ENCODE measurements at places on chromosomes 2 and 18.
A peak's percentile ranks its signal among the peaks of the same experiment; 100 is the strongest.

GRCh38 chr2:86068136-86068588 lies 37.5 kb downstream of the POLR1A start:
- DNase-seq, result no peak

GRCh38 chr2:233449081-233449901 lies 95.0 kb downstream of the DGKD start:
- DNase-seq, result no peak

DNA sequence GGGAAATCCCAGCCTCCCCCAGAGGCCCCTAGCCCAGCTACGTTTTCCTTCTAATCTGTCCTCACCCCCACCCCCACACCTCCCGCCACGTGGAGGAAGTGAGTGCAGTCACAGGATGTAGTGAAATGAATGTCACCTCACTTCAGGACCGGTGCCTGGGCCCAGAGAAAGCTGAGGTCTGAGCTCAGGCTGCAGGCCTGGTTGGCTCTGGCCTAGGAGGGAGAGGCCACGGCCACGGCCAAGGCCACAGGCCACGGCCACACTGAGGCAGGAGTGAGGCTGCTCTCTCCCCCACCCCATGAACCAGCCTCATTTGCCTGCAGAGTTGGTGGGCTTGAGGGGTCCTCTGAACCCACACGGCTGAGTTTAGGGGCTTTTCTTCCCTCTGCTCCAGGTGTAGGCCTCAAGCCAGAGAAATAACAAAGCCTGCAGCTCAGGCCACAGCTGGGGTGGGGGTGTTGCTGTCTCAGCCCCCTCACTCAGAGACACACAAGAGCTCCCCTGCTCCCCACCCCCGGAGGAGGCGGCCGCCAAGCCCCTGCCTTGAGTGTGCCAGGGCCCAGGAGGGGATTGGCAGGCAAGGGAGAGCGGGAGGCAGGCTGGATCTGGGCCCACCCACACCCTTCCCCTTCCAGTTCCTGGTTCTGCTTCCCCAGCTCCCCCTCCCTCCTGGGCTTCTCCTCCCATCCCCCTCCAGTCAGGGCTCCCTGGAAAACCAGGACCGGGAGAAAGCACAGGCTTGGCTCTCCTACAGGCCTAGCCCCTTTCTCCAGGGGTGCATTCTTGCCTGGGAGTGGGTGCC lies 27.0 kb downstream of the DNMT3A start:
- DNase-seq, result peak; percentile 39

DNA sequence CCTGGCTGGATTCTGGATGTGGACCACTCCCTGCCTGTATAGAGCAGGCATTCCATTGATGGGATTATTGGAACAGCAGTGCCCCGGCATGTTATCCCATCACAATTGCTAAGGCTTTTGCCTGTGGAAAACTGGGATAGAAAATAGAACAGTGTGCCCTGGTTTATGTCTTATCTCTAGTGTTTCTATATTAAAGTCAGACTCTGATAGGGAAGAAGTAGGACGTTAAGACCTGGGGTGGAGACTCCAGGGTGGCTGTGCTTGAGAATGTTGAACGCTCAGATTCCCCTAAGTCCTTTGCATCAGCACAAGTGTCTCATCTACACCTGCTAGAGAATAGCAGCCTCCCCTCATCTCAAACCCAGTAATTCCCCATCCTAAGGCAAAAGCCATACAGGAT lies 10.8 kb upstream of the NETO1 start:
- DNase-seq, result no peak

All from stimulated activated CD8-positive, alpha-beta memory T cell treated with anti-CD3 and anti-CD28 coated beads, Interleukin-2, amount 100 ng/mL, for 1 hour (primary cell).